ENCODE measurements at places on chromosomes 3 and 15.

- no peak for DNase-seq
These were observed 3.9 kb upstream of the BNC1 start for GRCh38 chr15:83288381-83288801.

DNA sequence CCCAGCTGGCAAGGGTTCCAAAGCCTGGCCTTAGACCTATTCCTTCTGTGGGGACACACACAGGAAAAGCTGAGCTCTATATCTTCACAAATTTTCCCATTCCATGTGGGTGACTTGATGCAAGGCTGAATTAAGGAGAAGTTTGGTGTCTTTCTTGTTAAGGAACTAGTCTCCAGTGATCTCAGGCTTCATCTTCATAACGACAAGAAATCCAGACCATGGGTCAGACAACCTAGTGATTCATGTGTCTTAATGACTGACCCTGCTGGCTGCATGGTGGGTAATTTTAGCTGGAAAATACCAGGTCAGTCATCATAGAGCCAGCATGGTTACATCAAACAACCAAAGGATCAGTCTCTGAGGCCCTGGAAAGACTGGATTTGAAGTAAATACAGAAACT, 112.7 kb upstream of the SLC4A7 start:
- no peak for DNase-seq

- peak; percentile 80 for DNase-seq
These were observed 656 bp downstream of the CD47 start for GRCh38 chr3:108090049-108090700.

DNA sequence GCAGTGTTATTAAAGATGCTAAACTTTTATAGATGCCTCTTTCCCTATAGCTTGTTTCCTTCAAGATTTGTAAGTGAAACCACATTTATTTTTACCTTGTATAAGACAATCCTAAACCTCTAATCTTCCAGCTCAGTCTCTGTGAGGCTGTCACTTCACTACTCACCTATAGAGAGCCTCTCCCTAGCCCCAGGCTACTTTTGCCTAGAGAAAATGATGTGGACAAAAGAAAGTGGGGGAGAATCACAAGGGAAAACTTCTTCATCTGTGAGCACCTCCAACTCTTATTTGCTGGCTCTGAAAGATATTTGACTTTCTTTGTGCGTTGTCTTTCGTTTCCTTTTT, 74.9 kb upstream of the SCN5A start:
- no peak for DNase-seq

DNA sequence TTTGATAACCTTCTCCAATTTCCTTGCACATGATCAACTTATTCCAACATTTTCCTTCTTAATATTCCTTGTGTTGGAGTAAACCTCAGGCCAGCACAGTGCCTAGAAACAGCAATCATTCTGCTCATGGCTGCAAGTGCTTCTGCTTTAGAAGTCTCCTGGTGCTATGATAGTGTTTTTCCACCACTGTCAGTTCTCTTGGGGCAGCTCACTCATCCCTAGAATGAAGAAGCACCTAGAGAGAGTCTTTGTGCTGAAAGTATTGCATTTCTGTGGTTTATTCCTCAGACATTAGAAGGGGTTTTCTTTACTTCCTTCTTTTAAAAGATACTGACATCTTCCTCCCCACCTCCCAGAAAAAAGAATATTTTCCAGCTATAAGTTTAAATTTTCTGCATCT, 183.5 kb downstream of the RYR3 start:
- no peak for DNase-seq

- no peak for DNase-seq
These were observed 4.6 kb upstream of the VGLL3 start for GRCh38 chr3:86995537-86995936.

GRCh38 chr15:48975472-48976419, 12.0 kb upstream of the SHC4 start:
- peak; percentile 86 for DNase-seq

DNA sequence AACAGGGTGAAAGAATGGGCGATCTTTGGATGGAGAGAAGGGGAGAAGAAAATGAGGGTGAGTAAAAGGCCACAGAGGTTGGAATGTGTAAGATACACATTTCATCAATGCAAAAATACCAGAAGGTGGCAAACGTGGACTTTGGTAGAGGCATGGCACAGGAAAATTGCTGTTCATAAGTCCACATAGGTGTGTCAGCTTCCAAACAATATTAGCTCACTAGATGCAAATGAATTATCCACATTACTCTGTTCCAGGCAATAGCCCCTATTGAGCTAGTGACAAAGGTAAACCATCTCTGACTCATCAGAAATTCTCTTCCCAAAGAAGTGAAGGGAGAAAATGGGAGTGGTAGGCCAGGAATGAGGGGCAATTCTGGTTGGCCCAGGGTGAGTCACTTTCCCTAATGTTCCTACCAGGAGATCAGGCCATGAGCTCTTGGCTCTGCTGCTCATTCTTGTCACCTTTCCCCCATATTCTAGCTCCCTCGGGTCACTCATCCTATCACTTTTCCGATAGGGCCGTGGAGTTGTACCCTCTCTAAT, 19.9 kb downstream of the ACKR2 start:
- DNase-seq, result no peak

DNA sequence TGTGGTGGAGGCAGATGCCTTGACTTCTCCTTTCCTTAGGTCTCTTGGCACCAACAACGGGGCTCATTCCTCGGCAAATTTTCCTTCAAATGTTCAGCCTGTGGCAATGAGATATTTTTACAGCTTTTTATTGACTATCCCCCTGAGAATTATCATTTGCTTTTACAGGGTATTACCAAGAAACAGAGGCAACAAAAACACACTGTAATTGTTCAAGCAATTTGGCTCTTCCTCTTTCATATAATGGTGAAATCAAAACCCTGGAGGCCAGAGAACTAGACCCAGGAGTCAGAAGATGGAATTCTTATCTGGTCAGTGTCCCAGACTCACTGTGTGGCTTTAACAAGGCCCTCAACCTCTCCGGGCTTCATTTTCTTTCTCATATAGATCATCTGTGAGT, 40.1 kb downstream of the TRIM42 start:
- no peak for DNase-seq

DNA sequence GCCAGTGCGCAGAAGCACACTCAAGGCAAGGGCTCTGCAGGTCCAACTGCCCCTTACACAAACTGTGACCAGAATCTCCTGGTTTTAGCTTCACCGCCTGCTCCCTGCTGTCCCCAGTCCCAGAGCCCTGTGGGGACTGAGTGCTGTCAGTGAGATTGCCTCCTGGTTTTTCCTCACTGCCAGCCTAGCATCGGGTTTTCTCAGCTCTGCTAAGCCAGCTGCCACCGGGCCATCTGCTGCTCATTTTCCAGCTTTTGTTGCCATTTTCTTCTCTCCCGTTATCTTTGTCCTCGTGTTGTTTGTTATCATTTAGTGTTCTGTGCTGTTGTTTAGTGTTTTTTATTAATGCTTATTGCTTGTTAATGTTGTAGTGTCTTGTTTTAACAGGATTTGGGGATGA, 79.5 kb upstream of the BLM start:
- no peak for DNase-seq

GRCh38 chr3:43523454-43524053, 98.3 kb downstream of the ANO10 start:
- no peak for DNase-seq

GRCh38 chr3:58880182-58880581, 169.6 kb downstream of the CFAP20DC start:
- DNase-seq, result no peak

GRCh38 chr3:177037241-177037640, 160.0 kb downstream of the TBL1XR1 start:
- no peak for DNase-seq

- no peak for DNase-seq
These were observed 77.6 kb downstream of the CMSS1 start for GRCh38 chr3:99895131-99895696.

GRCh38 chr15:62093809-62094208, 27.0 kb downstream of the C2CD4A start:
- no peak for DNase-seq

DNA sequence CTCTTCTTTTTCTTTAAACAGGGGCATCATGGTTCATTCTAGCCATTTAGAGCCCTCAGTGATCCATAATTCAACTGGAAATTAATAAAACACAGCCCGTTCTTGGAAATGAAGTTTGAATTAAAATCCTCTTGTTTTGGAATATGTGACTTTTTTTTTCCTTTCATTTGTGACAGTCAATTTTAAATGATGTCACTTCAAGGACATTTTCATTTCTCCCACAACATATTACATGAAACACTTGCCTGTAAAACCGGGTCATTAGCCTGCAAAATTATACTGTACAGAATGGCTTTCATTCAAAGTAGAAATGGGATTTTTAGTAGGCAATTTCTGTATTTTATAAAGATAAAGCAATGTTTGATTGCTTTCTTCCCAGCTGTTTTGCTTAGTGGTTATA, 789 bp upstream of the SEMA6D start:
- no peak for DNase-seq

GRCh38 chr3:140809316-140809715, 131.5 kb downstream of the TRIM42 start:
- no peak for DNase-seq

- no peak for DNase-seq
These were observed 494.7 kb upstream of the NECTIN3 start for GRCh38 chr3:110576960-110577359.

DNA sequence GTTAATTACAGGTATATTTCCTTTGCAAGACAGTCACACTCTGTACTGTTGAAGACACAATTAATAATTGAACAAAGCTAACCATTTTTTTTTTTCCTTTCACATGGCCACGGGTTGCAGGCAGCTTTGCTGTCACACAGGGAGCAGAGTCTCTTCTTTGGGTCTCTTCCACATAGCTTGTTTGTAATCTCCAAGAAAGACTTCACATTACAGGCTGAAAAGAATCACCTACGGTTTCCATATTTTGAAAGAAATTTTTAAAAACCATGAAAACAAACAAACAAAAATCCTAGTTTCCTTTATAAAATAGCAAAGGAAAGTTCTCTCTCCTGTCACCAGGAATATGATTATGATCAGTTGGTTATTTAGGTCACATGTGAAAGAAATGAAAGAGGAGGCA, 392.6 kb downstream of the GAP43 start:
- DNase-seq, result no peak

GRCh38 chr3:143436231-143436930, 316.8 kb downstream of the CHST2 start:
- no peak for DNase-seq

DNA sequence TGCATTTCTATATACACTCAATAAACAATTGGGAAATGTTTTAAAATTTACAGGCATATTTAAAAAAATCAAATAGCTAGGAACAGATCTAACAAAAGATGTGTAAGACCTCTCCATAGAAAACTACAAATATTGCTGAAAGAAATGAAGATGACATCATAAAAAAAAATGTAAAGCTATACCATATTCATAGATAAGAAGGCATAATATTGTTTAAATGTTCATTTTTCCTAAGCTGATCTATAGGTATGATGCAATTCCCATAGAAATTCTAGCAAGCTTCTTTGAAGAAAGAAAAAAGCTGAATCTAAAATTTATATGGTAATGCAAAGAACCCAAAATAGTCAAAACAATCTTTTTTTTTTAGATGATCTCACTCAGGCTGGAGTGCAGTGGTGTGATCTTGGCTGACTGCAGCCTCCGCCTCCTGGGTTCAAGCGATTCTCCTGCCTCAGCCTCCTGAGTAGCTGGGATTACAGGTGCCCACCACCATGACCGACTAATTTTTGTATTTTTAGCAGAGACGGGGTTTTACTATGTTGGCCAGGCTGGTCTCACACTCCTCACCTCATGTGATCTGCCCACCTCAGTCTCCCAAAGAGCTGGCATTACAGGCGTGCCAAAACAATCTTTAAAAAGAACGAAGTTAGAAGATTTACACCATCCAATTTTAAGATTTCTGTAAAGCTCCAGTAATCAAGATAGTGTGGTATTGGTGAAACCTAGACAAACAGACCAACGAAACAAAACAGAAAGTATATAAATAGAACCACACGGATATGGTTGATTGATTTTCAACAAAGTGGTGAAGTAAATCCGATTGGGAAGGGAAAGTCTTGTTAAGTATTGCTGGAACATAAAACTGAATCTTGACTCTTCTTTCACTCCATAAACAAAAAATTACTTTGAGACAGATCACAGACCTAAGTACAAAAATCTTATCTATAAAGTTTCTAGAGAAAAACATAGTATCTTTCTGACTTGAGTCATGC, 6.3 kb upstream of the BHLHE40 start:
- no peak for DNase-seq

- DNase-seq, result no peak
These were observed 68.0 kb upstream of the BOC start for GRCh38 chr3:113143353-113143752.

DNA sequence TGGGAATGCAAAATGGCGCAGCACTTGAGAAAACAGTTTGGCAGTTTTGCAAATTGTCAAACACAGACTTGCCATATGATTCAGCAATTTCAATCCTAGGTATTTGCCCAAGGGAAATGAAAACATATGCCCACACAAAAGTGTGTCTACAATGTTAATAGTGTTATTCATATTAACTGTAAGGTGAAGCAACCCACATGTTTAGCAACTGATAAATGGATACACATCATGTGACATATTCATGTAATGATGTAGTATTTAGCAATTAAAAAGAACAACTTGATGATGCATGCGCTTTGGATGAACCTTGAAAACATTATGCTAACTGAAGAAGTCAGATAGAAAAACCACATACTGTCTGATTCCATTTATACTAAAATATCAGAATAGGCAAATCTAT, 539.0 kb upstream of the PPP2R3A start:
- DNase-seq, result no peak

DNA sequence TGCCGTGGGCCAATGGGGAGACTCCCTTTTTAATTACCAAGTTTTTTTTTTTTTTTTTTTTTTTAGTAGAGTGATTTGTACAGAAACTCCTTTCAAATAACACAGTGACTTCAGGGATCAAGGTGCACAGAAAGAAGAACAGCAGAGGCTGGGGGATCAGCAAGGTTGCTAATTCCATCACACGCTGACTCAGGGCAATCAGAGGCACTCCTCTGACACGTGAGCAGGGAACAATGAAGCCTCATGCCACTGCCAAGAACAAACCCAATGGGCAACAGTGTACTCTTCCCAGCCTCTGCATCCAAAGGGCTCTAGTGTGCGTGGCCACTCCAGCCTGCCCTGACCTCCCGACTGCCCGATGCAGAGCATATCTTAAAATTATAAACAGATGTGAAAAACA, 186.7 kb upstream of the WNT5A start:
- DNase-seq, result no peak

GRCh38 chr3:134804508-134805480, 9.7 kb downstream of the EPHB1 start:
- no peak for DNase-seq

DNA sequence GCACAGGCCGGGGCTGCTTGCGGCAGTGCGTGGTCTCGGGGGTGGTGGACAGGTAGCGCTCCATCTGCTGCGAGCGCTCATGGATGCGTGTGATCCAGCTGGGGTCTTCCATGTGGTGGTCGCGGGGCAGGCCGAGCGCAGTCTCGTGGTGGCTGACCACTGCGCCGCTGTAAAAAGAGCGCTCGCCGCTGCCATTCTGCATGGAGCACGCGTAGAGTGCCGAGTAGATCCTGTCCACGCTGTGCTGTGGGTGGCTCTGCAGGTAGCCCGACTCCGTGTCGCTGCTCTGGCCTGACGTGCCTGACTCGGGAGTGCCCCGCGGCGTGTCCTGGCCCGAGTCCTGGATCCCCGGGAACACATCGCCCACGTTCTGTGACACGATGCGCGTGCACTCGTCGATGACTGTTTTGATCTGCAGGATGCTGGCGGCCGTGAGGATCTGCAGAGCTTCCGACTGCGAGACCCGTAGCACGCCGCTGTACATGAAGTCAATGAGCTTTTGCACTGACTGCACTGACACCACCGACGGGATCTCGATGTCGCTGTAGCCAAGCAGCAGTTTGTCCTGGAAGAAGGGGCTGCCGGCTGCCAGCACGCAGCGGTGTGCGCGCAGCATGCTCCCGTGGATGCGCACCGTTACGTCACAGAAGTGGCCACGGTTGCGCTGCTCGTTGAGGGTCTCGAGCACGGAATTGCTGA, 57.4 kb downstream of the TIGIT start:
- no peak for DNase-seq

All from erythroblast (primary cell).